ENCODE measurements at places on chromosomes 7 and 10.
A peak's percentile ranks its signal among the peaks of the same experiment; 100 is the strongest.

- no peak for DNase-seq
Measured at GRCh38 chr7:74064696-74065095, 18.9 kb upstream of the LIMK1 start.

DNA sequence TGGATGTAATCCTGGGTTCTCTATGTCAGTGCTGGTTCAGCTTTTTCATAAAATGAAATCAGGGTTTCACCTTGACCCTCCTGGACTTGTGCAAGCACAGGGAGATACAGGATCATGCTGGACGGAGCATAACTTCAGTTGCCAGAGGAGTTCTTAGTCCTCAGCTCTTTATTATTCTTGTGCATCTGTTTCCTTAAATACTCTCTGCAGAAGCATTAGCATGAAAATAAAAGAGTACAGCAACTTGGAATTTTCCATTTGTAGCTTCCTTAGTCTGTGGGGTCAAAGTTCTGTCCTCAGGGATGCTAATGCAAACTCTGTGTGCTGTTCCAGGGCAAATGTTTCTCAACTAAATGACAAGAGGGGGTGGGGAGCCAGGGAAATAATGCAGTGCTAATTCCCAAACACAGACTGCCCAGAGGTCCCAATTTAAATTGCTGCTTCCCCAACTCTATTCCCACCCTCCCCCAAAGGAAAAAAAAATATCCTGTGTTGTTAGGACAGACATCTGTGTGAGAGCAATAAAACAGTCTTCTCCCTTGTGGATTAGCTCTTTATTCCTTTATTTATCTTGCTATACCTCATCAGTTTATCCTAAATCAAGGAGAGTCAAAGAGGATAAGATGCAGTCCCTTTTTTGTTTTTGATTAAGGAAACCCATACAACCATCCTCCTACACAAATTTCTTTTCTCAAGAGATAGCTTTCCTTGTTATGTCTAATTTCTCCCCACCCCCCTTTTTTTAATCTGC is 905.0 kb downstream of the LRMDA start:
- DNase-seq = no peak

GRCh38 chr7:99679400-99680191 is at the start of gene CYP3A5:
Gene CYP3A5 (minus strand): TSS chr7:99679996. CDS start chr7:99679896, 100 bp downstream.
- DNase-seq = peak; percentile 76

DNA sequence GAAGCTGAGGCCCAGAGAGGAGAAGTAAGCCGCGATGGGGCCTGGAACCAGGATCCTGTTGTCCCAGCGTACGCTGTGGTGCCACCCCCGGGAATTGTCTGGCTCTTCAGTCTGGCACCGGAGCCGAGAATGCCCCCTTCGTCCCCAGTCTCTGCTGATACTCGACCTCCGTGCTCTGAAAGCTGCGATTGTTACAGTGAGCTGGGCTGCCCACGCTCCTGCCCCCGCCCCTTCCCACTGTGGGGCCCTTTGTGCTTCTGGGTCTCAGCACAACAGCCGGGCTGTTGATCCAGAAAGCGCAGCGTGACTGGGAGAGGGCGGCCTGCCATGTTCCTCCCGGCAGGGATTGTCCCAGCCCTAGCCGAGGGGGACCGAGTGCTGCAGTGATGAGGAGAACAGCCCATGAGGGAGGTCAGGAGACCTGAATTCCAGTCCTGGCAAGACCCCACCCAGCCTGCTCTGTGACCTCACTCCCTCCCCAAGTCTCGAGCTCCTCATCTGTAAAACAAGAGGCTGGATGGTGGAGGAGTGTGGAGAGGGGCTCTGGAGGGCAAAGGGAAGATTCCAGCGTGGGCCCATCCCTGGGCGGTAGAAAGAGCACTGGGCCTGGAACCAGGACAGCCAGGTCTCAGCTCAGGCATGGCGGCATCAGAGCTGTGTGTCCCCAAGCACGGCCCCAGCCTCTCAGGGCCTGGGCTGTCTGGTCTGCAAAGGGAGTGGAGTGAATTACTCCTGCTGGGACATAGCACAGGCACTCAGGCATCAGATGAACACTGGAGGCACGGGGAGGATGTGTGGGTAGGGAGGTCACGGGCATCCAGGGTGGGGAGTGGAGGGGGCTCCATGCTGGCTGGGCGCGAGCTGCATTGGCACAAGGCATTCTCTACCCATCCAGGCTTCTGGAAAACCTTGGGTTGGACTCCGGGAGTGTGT is 43.6 kb downstream of the TSPAN15 start:
- DNase-seq = no peak

- DNase-seq = peak; percentile 15
Measured at GRCh38 chr10:49106451-49106850, 8.9 kb downstream of the VSTM4 start.

GRCh38 chr7:149217570-149217969 is 21.9 kb upstream of the ZNF212 start:
- DNase-seq = no peak

DNA sequence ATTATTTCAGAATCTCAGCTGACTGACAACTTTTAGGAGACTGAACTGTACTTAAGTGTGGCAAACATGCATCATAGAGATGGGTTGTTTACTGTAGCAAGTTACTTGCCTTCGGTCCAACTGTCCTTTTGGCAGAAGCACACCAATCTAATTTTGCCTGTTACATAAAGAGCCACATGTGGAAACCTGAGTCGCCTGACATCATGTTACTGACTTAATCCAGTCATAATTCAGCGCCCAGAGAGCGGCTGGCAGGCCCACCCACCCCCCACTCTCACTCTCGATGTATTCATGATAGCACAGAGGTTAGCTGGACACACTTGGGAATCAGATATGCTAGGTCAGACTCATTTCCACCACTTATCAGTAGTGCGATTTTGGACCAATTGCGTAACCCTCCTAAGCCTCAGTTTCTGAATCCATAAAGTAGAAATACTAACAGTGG is 57.3 kb upstream of the CAPZA2 start:
- DNase-seq = peak; percentile 56

- DNase-seq = no peak
Measured at GRCh38 chr10:74968667-74969061, 142.3 kb downstream of the KAT6B start.

GRCh38 chr10:130073912-130074311 is 36.7 kb downstream of the C10orf143 start:
- no peak for DNase-seq

DNA sequence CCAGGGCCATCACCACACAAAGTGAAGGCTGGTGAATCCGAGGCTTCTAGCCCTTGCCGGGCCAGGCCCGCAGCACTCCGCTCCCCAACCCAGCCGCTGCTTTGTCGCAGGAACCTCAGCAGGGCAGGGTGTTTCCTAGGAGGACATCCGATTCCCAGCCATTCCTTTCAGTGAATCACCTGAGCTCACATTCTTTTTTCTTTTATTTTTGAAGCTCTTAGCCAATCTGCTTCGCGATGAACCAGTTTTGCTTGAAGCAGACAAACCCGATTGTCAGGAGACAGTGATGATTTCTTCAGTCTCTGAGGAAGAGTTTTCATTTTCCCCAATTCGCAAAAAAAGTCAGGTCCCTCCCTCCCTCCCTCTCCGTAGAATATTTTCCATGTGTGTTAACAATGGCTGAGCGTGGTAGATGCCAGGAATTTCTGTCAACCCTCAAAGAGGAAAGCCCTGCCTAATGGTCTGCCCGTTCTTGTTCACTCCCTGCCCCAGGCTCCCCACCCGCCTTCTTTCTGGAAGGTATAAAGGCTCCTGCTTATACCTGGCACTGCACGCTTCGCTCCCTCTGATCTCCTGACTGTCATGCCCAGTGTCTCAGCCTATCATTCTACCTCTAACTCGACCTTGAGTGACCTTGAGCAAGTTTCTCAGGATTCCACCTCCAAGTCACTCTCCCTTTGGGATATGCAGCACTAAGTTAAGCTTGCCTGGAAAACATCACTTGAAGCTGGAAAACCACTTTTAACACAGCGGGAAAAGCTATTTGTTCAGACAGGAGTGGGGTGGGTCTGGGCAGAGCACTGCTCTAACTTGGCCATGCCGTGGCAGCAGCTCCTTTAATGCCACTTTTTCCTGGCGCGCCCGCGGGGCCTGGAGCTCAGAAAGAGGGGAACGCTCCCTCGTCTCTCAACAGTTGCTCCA is 35.1 kb downstream of the EGFR start:
- DNase-seq = no peak

DNA sequence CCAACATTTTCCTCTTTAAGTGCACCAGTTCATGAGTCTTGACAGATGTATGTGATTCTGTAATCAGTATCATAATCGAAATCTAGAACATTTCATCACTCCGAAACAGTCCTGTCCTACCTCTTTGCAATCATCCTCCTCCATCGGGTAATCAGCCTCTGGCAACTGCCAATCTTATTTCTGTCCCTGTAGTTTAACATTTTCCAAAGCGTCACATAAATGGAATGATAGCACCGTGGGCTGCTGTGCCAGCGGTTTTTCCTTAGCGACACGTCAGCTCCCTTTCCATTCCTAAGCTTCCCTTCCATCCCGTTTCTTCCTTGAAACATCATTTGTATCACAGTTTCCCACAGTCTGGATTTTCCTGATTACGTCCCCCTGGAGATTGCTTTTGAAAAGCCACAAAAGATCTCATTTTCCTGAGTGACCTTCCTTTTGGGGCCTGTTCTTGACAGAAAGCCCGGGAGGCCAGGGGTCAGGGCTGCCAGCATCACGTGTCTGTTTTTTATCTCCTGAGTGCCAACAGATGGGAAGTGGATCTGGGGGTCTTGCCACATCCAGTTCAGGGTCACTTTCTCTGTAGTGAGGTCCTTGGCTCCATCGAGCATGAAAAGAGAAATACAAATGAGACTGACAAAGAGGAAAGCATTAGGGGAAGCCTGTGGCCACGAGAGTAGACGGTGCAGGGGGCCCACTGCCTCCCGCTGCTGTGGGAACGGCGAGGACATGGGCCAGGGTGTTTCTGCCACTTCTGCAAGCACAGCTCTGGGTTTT is 31.6 kb downstream of the TMEM120A start:
- no peak for DNase-seq

GRCh38 chr7:43625453-43625852 is 42.5 kb downstream of the STK17A start:
- DNase-seq = no peak

GRCh38 chr7:50353894-50354595 is 49.5 kb downstream of the IKZF1 start:
- DNase-seq = no peak

- DNase-seq = no peak
Measured at GRCh38 chr7:123004931-123005330, 9.4 kb upstream of the TAS2R16 start.

- DNase-seq = peak; percentile 66
Measured at GRCh38 chr10:110483633-110484032, 14.1 kb upstream of the DUSP5 start.

GRCh38 chr10:102514487-102515311 is 10.9 kb downstream of the SUFU start:
- no peak for DNase-seq

GRCh38 chr10:14736600-14737081 is 38.1 kb downstream of the FAM107B start:
- DNase-seq = no peak

- DNase-seq = no peak
Measured at GRCh38 chr10:71531485-71532446, 135.0 kb downstream of the CDH23 start.

DNA sequence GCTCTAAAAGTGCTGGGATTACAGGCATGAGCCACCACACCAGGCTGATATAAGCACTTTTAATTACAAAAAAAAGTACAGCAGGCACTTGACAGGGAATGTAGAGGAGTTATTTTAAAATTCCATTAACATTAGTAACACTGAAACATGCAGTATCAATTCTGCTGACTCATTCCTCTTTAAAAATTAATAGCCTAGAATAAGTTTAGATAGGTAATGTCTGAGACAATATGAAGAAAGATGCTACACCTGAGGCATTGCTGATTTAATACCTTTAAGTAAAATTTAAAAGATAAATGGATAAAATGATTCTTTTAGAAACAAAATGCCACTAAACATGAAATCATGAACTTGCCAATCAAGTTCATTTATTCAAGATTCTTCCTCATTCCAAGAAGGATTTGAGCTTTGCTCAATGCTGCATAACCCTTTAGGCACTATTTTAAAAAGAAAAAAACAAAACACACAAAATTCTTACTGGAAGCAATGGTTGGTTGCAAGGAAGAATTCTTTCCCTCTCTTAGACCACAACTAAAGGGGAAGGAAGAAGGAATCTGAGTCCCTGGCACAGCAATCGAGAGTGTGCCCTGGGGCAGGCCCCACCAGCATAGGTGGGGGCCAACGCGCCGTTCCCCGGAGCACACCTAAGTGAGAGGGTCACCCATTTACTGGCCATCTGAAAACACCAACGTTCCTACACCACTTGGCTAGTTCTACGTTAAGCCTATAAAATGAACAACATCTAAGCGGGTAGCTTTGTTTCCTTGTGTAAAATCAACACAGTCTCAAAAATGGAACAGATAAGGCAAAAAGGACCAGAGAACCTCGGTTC is 26.6 kb downstream of the ESYT2 start:
- no peak for DNase-seq

GRCh38 chr7:7868572-7868899 is 100.1 kb upstream of the GLCCI1 start:
- DNase-seq = no peak

- no peak for DNase-seq
Measured at GRCh38 chr7:7969306-7970236, 975 bp downstream of the GLCCI1 start.

- DNase-seq = no peak
Measured at GRCh38 chr7:46099076-46099475, 178.0 kb upstream of the IGFBP3 start.

GRCh38 chr10:116049158-116049973 is 223.6 kb downstream of the GFRA1 start:
- DNase-seq = no peak

GRCh38 chr10:102300278-102300843 is 55.0 kb downstream of the GBF1 start:
- DNase-seq = no peak

Measured in LNCaP clone FGC (cell line).